CD4-positive, alpha-beta T cell (primary cell): ENCODE measurements at places on chromosomes 12 and 14.

DNA sequence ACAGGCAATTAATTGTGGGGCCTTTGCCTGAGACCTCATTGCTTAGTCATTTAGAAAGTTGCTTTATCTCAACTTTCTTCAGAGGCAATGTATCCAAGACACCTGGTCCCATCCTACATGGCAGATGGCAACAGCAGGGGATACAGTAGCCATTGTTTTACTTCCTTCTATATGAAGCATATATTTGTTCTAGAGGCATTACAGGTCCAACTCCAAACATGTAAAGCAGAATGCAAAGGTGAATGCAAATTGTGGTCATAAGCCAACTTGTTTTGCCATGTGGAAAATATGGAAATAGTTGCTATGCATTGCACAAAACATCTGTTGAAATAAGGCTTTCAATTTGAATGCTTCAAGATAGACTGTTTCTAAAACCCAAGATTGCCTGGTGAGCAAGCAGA, 109.8 kb upstream of the BCAT1 start:
- DNase-seq = no peak

- DNase-seq = no peak
Observed at GRCh38 chr12:101230547-101230946, 20.5 kb upstream of the SLC5A8 start.

DNA sequence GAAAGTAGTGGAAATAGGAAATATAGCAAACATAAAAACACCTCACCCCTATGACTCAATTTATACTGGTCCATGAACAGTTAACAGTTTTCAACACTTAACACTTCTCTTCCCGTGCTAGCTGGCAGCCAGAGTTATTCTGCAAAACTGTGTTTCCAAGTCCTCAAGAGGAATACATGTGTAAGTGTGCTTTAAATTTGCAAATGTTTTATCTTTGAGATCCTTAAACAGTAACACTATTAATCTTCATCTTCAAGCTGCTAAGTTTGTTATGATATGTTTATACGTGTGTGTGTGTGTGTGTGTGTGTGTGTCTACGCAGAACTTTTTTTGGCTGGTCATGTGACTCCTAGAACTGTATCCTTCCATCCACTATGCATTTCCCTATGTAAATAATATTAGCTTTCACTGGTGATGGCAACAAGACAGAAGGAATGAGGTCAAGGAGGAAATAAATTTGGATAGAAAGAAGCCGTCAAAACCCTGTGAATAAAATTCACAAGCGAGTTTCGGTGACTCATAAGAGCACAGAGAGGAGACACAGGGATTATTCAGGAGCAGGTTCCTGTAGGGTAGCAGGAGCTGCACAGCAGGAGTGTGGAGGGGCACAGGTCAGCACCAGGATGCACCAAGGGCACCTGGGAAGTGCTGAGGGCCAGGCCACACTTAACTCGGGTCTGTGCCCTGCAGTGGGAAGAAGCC, 105.9 kb upstream of the ETV6 start:
- DNase-seq = no peak

- DNase-seq = no peak
Observed at GRCh38 chr12:112035219-112035785, 22.1 kb downstream of the ERP29 start.

- DNase-seq = no peak
Observed at GRCh38 chr12:91249518-91250272, 67.1 kb upstream of the DCN start.

GRCh38 chr12:81039231-81039630, 38.6 kb upstream of the ACSS3 start:
- no peak for DNase-seq

DNA sequence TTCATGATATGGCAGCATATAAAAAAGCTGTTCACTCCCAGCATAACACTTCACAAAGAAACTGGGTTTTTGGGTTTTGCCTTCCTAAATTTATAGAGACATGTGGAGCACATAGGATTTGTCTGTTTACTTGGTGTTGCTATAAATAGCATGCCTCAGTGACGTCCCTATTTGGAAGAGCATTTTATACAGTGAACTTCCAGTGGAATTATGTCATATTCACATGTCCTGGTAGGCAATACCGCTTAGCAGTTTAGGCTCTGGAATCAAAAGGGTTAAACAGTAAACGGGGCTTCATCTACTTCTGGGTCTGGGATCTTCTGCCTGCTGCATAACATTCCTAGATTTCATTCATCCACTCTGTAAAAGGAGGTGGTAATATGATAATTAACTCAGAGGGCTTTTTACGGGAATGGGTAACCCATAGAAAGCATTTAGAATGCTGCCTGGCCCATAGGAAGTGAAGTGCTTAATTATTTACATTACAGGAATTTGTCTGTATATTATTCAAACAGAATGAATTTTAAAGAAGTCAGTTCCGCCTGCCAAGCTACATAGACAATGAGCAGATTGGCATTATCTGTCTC, 396.1 kb downstream of the TMTC2 start:
- no peak for DNase-seq
